ENCODE measurements at places on chromosomes 4 and X.

DNA sequence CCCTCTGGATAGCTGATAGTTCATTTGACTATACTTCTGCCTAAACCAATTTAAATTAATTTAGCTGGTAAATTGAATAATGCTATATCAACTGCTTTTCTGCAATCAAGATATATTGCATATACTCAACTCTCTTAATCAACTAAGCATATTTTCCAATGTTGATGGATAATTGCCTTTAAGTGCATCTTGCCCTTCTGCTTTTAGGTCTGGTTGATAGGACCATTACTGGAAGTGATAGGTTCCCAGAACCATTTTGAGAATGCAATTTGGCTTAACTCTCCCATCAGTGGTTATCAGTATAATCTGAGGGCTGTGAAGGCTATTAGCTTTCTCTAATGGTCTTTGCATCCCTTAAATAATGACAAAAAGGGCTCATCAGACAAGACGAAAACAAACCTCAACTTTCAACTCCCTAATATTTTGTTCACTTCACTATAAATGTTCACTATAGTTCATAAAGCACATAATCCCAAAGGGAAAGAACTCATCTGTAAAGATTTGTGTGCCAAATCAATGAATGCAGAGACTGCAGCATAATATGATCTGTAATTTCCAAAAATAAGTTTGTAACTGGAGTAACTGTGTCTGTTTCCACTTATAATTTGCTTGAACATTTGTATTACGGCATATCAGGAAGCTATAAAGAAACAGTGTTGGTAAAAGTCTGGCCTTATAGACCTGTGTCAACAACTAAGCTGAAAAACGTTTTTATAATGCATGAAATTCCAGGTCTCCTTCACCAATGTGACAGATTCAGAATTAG, 273.6 kb downstream of the FBXO8 start:
- DNase-seq, result no peak

GRCh38 chr4:159352609-159353008, 249.7 kb downstream of the RAPGEF2 start:
- no peak for DNase-seq

DNA sequence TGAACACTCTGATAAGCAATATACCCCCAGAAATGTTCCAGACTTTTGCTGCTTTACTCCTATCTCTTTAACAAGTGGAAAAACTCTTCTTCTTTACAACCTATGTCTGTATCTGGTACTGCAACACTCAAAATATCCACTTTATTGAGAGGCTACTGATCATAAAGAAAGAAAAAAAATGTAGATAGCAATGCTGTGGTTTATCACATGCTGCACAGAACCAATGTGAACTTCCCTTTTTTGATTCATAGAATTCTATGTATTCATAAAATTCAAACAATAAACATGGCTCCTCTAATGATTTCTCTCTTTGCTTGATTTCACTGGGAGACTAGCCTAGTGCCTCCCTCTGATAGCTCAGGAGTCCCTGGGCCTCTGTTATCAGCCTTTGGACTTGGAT, 223.5 kb downstream of the ZNF674 start:
- DNase-seq, result no peak

DNA sequence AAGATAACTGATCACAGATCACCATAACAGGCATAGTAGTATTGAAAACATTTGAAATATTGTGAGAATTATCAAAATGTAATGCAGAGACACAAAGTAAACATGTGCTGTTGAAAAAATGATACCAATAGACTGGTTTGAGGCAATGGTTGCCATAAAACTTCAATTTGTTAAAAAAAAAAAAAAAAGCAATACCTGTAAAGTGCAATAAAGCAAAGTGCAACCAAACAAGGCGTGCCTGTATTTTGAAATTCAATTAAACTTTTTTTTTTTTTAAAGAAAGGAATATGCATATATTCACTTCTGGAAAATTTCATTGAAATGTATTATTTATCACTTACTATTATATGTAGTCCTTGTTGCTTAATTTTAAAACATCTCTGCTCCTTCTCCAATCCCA, 27.7 kb downstream of the TMEM154 start:
- DNase-seq, result no peak

DNA sequence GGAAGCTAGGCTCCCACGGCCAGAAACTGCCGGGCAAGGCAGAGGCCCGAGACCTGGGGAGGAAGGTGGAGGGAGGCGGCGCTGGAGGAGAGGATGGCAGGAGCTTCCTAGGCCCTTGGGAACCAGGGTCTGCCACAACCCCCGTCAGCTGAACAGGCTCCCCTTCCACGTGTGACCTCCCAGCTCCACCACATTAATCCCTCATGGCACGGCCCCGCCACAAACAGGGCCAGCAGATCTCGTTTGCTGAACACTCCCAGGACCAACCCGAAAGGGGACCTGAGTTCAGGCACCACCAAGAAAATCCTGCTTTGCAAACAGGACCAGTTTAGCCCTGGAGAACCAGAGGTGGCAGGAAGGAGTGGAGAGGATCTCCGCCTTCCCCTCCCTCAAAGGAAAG, 62.7 kb downstream of the FHDC1 start:
- no peak for DNase-seq

- no peak for DNase-seq
Observed at GRCh38 chr4:111697176-111697942, 447.9 kb upstream of the FAM241A start.

All from stimulated activated CD8-positive, alpha-beta memory T cell treated with anti-CD3 and anti-CD28 coated beads, Interleukin-4, amount 100 ng/mL, for 4 hours (primary cell).